Epithelial cell of esophagus (primary cell): ENCODE measurements at places on chromosomes 5 and 9.

DNA sequence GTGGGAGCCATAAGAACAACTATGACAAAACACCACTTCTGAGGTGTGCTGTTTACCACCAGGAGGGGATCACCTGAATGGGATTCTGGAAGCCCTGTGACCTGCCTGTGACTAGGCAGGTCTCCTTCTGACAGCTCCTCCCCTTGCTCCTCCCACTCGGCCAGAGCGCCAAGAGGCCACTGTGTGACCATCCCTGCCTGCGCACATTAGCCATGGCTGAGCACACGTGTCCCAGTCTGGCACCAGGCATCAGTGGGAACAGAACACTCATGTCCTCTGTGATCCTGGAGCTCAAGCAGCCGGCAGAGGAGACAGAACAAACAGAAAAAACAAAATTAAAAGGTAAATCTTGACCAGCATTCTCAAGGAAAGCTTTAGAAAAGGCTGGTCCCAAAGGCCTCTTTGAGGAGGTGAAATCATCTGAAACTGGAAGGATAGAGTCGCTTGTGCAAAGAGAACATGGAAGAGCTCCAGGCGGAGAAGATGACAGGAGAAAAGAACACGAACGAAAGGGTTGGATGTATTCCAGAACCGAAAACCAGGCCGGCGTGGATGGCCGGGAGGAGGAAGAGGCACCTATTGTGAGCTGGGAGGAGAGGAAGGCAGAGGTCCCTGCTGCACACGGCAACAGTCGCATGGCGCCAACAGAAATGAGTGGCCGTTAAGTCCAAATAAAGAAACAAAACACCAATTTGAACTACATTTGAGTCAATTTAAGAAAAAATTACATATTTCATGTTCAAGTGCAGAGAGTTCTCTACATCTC, 5.1 kb downstream of the MED10 start:
- no peak for DNase-seq

- no peak for DNase-seq
Measured at GRCh38 chr5:126437721-126438120, 14.5 kb downstream of the GRAMD2B start.

DNA sequence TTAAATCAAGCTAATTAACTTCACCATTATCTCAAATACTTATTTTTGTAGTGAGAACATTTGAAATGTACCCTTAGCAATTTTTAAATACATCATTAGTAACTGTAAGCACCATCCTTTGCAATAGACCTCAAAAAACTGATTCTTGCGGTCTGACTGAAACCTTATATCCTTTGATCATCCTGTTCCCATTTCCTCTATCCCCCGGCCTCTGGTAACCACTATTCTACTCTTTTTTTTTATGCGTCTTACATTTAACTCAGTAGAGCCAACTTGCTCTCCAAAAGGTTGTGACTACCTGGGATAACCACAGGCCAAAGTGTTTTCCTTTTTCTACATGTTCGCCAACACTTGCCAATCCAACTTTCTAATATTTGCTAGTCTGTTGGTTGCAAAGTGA, 106.1 kb downstream of the IRX1 start:
- no peak for DNase-seq

DNA sequence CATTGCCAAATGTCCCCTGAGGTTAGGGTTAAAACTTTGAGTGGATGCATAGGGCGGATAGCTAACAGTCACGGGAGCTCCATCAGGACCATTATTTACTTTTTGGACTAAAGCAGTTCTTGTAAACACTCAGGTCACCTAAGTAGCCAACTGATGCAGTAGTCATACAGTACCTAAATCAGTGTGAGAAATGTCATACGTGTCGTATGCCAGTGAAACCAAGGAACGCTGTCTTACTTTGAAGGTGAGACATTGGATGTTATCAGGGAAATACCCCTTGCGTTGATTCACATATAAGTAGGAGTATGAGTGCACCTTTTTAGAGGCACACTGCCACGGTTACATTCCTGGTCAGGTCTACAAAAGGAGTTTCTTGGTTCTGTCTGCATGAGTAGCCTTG, 101.9 kb downstream of the LNPEP start:
- no peak for DNase-seq

- no peak for DNase-seq
Measured at GRCh38 chr5:168752416-168753190, 173.4 kb upstream of the PANK3 start.

DNA sequence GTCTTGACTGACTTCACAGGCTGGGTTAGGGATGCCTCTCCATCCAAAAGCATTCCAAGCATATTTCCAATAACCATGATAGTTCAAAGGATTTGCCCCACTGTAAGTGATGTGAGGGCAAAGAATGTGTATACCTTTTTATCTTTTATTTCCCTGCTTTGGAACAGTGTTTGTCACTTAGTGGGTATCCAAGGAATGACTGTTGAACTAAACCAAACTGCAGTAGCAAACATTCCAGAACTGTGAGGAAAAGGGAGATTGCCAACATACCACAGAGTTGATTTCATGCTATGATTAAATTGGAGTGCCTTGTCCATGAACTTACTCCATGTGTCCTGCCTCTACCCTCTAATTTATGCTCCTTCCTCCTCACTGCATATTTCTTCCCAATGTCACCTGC, 400.0 kb downstream of the KIAA0825 start:
- DNase-seq = peak; percentile 49

DNA sequence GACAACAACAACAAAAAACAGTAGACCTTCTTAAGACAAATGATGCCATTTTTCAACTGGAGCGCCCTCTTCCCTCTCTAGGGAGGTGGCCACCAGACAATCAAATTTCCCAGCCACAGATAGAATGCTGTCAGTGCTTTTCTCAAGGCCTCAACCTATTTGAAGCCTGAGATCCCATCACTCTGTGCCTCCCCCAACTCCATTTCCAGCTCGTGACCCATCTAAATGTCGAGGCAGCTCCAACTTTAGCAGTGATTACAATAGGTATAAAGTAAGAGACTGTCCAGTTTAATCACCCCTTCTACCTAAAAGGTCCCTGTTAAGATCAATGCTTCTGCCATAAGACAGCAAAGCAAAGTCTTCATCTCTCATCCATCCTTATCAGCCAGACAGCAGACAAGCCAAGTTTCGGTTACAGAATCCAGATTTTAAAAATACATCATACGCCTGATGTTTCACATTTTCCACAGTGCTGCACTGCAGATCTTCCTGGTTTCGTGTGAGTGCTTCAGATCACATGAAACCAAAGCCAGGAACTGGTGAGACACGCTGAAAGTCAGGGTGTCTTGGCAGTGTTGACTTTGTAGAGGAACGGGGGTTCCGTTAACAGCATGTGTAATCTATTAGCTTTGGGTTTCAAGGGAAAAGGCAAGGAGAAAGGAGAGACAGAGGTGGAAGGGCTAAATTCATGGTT, 447.8 kb downstream of the ENC1 start:
- DNase-seq = no peak

GRCh38 chr5:128498844-128499455, 39.1 kb downstream of the FBN2 start:
- DNase-seq = peak; percentile 64

- DNase-seq = peak; percentile 97
Measured at GRCh38 chr5:143554187-143554717, 150.8 kb upstream of the NR3C1 start.

DNA sequence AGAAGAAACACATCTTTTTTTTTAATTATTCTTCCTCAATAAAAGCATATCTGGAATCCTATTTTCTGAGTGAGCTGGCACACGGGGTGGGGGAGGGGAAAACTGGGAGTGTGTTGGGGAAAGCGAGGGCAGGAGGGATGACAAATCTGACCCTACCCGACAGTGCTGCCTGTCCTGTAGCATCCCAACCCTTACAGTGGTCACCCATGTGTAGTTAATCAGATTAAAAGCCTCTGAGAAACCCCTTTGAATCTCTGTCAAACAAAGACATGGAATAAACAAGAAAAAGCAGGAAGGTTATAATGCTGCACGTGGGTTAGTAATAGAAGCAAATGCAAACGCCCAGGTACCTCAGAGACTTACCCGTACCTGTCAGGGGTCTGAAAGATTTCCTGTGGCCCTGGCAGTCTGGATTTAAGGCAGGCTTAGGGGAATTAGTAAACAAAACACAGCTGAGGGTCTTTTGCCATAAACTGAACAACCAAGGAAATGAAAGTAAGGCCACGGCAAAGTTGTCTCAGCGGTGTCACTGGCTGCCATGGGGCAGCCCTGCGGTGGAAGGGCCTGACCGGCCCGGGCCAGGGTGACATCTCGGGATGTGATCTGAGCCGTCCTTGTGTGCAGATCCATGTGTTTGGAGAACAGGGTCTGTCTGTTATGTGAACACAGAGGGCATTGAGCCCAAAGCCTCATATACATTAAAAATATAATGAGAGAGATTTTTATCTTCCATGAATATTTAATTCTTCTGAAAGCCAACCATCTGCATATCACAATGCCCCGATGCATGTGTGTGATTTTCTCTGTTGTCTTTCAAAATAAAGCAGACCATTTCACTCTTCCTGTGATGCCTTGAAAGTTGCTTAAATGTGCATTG, 308.2 kb downstream of the ZNF608 start:
- no peak for DNase-seq

DNA sequence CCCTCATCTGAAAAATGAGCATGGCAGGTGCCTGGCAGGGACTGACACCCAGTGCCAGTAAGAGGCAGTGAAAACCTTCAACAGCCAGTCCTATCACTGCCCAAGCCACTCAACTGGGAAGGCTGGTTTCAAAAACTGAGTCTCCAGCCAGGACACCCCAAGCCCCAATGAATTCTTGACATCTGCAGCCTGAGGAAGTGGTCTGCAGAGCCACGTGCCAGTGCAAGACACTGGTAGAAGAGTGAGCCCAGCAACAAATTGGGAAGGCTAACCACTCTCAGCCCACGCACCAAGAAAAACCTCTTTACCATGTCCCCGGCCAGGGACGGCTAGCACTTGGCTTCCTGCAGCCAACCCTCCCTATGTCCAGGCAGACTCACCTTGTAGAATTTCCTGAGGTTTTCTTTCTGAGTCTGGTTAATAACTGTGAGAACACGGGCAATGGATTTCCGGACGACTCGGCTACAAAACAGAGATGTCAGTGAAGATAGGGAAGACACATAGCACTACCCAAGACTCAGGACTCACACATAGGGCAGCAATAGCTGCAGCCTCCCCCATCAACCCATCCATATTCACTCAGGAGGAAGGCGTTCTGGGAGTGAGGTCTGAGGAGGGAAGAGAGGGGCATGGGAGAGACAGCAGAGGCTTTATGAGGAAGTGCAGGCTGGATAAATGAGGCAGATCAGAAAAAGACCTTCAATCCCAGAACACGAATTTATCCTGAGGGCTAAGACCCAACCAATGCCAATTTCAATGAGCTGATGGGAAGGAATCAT, 1.8 kb downstream of the RPL35 start:
- DNase-seq = no peak
